ENCODE measurements at places on chromosomes 16 and 17.

GRCh38 chr17:59712862-59713261, 5.4 kb downstream of the VMP1 start:
- no peak overlapping the region for H3K4me3 ChIP-seq
- peaks cover 30% of the 10 kb centered on the region for H3K36me3 ChIP-seq
- H3K4me1 ChIP-seq = peaks cover 62% of the 10 kb centered on the region
- DNase-seq = no peak

- DNase-seq = no peak
- no peaks in the 10 kb centered on the region for H3K27me3 ChIP-seq
- H3K27ac ChIP-seq = peak overlapping the region; percentile 96
- peak overlapping the region; percentile 93 for H3K4me3 ChIP-seq
- H3K36me3 ChIP-seq = peaks cover 89% of the 10 kb centered on the region
- H3K4me1 ChIP-seq = peaks cover 35% of the 10 kb centered on the region
Observed at GRCh38 chr16:67873435-67874370, 851 bp downstream of the EDC4 start.

DNA sequence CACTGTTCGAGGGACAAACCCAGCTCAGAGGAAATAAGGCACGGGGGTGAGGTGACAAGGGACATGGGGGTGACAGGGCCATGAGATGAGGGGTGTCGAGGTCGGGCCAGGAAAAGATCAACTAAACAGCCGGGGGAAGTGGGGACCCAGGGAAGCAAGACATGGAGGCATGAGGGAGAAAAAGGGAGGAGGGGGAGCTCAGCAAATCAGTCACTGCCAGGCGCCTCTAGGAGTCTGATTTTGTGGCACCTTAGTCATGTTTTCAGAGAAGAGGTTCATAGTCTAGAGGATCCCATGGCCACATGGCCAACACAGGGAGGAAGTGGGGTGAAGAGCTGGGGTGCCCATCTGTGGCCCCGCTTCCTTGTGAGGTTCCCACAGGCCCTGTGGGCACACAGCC, 814.5 kb downstream of the KCNJ18 start:
- no peak overlapping the region for H3K4me3 ChIP-seq
- H3K4me1 ChIP-seq = no peaks in the 10 kb centered on the region
- no peak for DNase-seq

GRCh38 chr17:28057731-28058246, 15.3 kb downstream of the NLK start:
- H3K27me3 ChIP-seq = no peaks in the 10 kb centered on the region

DNA sequence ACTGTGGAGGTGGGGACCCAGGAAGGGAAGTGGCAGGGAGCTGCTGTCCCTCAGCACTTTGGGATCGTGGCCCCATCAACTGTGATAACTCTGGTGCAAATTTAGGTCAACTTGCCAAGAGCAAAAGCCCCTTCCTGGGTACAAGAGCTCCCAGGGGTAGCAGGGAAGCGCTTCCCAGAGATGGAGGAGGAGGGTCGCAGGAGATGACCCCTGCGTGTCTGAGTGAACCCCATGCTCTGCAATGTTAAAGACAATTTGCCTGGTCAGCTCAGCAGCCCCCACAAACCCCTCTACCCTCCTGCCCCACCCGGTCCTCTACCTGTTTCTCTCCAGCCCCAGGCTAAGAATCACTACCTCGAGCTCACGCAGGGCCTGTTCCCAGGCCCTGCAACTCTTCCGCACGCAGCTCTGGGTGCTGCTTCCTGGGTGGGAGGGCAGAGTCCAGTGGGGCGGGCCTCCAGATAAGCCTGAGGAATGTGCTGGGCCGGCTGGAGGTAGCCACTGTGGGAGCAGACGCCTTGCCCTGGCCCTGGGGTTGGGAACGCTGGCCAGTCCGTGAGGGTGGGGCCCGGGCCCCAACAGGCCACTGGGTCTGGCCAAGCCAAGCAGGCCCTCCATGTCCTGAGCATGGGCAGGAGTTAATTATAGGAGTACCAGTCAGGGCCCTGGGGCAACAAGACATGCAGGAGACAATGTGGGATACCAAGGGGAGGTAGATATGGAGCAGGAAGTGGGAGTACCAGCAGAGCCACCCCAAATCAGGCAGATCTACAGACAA, 6.1 kb downstream of the DOK4 start:
- H3K27ac ChIP-seq = no peak overlapping the region
- H3K4me1 ChIP-seq = peaks cover 15% of the 10 kb centered on the region
- no peaks in the 10 kb centered on the region for H3K27me3 ChIP-seq
- no peaks in the 10 kb centered on the region for H3K36me3 ChIP-seq

DNA sequence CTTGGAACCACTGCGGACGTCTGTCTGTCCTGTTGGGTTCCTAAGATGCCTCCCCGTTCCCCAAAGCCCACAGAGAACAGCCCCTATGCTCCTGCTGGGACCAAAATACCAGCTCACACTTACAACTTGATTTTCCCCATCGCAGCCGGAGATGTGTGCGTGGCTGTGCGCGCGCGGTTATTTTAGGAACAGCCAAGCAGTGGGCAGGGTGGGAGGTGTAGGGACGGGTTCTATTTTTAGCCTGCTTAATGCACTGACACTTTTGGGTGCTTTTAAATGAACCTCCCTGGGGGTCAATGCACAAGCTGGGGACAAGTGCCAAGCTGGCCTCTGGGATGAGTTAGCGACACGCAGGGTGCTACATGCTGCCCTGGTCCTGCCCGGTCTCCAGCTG, 74.1 kb downstream of the KLHDC4 start:
- H3K36me3 ChIP-seq = peaks cover 31% of the 10 kb centered on the region
- DNase-seq = no peak
- peak overlapping the region; percentile 8 for H3K27ac ChIP-seq
- H3K4me1 ChIP-seq = no peaks in the 10 kb centered on the region
- no peaks in the 10 kb centered on the region for H3K27me3 ChIP-seq
- no peak overlapping the region for H3K4me3 ChIP-seq

DNA sequence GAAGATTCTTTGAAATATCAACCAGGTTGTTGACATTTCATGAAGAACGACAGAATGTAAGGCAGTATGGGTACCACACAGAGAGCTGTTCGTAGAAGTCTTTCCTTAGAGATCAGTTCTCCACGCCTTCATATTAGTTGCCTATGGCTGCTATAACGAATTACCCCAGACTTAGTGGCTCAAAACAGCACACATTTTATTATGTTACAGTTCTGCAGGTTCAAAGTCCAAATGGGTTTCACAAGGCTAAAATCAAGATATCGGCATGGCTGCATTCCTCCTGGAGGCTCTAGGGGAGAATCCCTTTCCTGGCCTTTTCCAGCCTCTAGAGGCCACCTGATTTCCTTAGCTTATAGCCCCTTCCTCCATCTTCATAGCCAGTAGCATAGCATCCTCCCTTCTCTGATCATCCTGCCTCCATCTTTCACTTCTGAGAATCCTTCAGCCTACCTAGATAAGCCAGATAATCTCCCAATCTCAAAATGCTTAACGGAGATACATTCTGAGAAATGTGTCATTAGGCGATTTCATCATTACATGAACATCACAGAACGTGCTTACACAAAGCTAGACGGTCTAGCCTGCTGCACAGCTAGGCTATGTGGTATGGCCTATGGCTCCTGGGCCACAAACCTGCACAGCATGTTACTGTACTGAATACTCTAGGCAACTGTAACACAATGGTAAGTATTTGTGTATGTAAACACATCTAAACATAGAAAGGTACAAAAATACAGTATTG, 26.0 kb downstream of the ERCC4 start:
- no peaks in the 10 kb centered on the region for H3K4me1 ChIP-seq
- no peak for DNase-seq
- H3K4me3 ChIP-seq = no peak overlapping the region
- H3K36me3 ChIP-seq = peaks cover 79% of the 10 kb centered on the region
- H3K27ac ChIP-seq = no peak overlapping the region

DNA sequence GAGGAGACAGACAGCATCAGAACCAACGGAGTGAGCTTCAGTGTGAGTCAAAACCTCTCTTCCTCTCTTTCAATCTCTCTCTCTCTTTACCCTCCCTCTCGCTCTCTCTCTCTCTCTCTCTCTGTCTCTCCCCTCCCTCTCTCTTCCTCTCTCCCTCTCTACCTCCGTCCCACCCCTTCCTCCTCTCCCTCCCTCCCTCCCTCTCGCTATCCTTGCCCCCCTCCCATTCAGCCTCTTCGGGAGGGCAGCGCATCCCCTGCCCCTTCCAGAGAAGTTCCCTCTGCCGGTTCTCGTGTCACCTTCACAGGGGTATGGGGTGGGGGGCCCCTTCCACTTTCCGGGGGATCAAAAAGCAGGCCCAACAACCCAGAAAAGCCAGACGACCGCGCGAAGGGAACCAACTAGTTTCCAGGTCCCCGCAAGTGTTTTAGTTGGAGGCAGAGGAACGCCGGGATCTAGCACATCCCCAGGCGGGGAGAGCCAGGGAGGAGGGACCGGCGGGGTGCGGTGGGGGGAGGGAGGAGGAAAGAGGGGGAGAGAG, 28.9 kb upstream of the RBFOX1 start:
- no peak for DNase-seq
- H3K36me3 ChIP-seq = no peaks in the 10 kb centered on the region
- peaks cover 28% of the 10 kb centered on the region for H3K27me3 ChIP-seq
- H3K27ac ChIP-seq = no peak overlapping the region
- no peaks in the 10 kb centered on the region for H3K4me1 ChIP-seq

GRCh38 chr16:83835586-83836566, 28.1 kb downstream of the HSBP1 start:
- no peak overlapping the region for H3K27ac ChIP-seq
- peaks cover 17% of the 10 kb centered on the region for H3K4me1 ChIP-seq
- no peak overlapping the region for H3K4me3 ChIP-seq
- no peak for DNase-seq
- H3K27me3 ChIP-seq = peaks cover 22% of the 10 kb centered on the region

GRCh38 chr17:70081885-70082284, 6.9 kb downstream of the KCNJ16 start:
- H3K27ac ChIP-seq = no peak overlapping the region
- H3K36me3 ChIP-seq = no peaks in the 10 kb centered on the region
- no peaks in the 10 kb centered on the region for H3K4me1 ChIP-seq
- H3K27me3 ChIP-seq = peaks cover 2% of the 10 kb centered on the region

DNA sequence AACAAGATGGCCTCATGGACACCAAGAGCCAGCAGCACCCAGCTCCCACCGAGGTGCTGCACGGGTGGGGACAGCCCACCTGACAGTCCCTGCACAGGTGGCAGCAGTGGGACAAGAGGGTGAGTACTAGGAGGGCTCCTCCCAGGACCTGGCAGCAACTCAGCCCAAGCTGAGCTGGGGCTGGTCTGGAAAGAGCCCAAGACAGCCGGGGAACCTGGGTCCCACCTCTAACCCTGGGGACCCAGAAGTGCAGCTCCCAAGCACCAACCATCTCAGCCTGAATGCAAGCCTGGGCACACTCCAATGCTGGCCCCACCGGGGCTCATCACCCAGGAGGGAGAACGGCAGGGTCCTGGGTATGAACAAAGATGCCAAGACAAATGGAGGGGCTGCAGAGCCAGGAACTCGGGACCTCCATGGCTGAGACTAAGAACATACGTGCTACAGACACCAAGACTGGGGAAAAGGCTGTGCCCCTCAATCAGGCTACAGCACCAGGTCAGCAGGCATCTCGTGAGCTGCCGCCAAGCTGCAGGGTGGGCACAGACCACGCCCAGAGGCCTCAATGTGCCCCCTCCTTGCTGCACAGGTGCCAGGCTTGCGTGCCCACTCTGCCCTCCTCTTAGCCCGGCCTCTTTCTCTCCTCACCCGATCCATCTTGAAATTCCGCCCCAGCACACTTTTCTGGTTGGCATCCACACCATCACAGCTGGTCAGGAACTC, 37.5 kb upstream of the GSG1L start:
- no peak overlapping the region for H3K4me3 ChIP-seq
- no peaks in the 10 kb centered on the region for H3K27me3 ChIP-seq
- H3K36me3 ChIP-seq = peaks cover 98% of the 10 kb centered on the region
- H3K27ac ChIP-seq = peak overlapping the region; percentile 58

DNA sequence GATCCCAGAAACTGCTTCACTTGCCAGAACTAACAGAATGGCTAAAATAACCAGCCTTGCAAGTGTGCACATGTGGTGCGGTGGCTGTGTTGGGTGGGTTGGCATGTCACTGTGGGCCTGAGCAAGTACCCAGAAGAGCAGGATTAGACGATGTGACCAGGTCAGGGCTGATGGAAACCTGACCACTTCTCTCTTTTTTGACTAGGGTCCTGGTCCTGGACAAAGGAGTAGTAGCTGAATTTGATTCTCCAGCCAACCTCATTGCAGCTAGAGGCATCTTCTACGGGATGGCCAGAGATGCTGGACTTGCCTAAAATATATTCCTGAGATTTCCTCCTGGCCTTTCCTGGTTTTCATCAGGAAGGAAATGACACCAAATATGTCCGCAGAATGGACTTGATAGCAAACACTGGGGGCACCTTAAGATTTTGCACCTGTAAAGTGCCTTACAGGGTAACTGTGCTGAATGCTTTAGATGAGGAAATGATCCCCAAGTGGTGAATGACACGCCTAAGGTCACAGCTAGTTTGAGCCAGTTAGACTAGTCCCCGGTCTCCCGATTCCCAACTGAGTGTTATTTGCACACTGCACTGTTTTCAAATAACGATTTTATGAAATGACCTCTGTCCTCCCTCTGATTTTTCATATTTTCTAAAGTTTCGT, 16.7 kb downstream of the ANKRD40 start:
- no peak overlapping the region for H3K27ac ChIP-seq
- DNase-seq = no peak
- H3K4me3 ChIP-seq = no peak overlapping the region
- peaks cover 40% of the 10 kb centered on the region for H3K36me3 ChIP-seq
- H3K27me3 ChIP-seq = no peaks in the 10 kb centered on the region
- H3K4me1 ChIP-seq = no peaks in the 10 kb centered on the region

- no peaks in the 10 kb centered on the region for H3K4me1 ChIP-seq
- peaks cover 11% of the 10 kb centered on the region for H3K27me3 ChIP-seq
- H3K4me3 ChIP-seq = no peak overlapping the region
- no peak overlapping the region for H3K27ac ChIP-seq
- no peak for DNase-seq
- no peaks in the 10 kb centered on the region for H3K36me3 ChIP-seq
Observed at GRCh38 chr17:81954131-81955057, 6.6 kb downstream of the NOTUM start.

DNA sequence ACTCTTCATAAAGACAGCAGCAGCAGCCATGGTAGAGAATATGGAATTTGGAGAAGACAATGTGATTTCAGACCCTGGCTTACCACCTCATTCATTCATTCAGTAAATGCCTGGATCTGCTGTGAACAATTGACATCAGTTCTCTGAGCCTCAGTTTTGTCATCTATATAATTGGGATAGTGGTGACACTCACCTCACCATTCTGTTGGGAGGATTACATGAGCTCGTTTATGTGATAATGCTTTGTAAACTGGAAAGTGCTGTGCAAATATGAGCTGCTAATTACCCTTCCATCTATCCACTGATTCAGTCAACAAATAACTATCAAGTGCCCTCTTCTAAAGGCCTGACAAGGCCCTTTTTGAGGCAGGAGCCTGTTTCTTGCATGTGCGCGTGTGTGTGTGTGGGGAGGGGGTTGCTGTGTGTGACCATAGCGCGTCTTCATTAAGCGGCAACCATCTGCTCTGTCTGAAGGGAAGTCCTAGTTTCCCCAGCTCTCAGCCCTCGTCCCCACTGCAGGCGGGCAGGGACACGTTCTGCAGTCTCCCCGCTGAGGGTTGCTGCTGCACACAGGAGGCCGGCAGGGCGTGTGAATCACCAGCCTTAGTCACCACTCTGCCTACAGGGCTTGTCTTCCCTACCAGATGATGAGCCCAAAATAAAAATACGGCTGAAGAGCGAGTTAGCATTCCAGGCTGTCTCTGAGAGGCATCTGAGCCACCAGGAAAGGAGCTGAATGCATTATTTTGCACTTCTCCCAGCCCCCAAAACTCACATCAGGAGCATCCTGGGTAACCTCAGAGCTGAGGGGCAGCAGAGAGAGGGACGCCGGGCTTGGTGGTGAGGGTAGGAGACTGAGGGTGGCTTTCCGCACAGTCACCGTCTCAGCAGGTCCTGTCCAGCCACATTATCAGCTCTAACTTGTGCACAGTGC, 19.9 kb downstream of the ARL4D start:
- peaks cover 28% of the 10 kb centered on the region for H3K27me3 ChIP-seq
- H3K36me3 ChIP-seq = no peaks in the 10 kb centered on the region
